Right renal pelvis (tissue), 4 donors: ENCODE measurements at places on chromosomes 3 and 15. TPM values are rescaled to one million over a fixed set of nuclear protein-coding genes. Genes with fewer than 3 reads are reported as not detected.

DNA sequence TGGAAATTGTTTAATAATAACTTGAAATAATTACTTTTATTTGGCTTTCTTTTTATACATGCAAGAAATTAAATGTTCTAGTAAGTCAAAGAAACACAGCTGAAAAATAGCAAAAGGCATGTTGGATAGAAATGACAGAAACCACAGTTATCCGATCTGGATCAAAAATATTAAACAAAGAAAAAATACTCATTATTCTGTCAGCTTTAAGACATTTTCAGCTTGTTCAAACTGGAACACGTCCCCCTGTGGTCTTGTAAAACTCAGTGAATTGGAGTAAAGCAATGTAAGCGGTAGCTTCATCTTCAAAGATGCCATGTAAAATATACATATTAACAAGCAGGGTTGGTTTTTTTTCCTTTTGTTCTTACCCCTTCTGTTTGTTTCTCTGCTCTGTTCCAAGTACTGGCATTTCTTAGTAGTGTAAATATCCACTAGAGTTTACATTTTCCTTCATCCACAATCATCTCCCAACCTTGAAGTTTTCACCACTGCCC lies 223.4 kb downstream of the IGSF11 start:
- no peak for DNase-seq

GRCh38 chr3:142498397-142499180 lies 50.8 kb upstream of the XRN1 start:
- DNase-seq: no peak

DNA sequence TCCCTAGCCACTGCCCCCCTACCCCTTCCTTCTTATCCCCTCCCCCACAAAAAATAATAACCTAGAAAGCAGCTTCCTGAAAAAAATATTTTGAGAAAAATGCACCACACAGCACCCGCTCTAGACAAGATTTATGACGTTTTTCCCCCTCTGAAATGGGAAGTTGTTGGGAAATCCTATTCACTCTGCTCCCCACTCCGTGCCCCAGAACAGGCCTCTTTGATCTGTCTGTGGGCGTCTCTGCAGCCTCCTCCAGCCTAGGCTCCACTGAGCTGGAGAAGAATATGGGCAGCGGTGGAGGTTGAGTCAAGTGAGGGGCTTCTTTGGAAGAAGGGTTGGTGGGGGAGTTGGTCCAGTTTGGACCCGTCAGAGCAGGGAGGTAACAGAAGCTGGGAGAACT lies 28.5 kb upstream of the POLG start:
- DNase-seq: no peak

- no peak for DNase-seq
Measured at GRCh38 chr3:187022403-187023029, 92.2 kb downstream of the ST6GAL1 start.

DNA sequence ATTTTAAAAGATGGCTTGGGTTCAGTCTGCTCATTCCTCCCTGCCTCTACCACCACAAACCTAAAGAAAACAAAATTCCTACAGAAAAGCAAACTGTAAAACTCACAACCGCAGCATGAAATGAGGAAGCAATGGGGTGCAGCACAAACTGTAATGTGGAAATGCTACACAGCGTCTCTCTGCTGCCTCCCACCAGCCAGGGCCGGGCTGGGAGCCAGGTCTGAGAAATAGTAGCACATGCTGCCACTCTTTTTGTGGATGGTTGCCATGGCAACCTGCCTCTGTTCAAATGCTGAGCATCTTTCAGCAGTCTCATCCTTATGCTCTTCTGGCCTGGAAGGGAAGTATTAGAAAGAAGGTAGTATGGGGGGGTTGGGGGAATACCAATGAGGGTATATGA lies 55.4 kb downstream of the EOMES start:
- no peak for DNase-seq

DNA sequence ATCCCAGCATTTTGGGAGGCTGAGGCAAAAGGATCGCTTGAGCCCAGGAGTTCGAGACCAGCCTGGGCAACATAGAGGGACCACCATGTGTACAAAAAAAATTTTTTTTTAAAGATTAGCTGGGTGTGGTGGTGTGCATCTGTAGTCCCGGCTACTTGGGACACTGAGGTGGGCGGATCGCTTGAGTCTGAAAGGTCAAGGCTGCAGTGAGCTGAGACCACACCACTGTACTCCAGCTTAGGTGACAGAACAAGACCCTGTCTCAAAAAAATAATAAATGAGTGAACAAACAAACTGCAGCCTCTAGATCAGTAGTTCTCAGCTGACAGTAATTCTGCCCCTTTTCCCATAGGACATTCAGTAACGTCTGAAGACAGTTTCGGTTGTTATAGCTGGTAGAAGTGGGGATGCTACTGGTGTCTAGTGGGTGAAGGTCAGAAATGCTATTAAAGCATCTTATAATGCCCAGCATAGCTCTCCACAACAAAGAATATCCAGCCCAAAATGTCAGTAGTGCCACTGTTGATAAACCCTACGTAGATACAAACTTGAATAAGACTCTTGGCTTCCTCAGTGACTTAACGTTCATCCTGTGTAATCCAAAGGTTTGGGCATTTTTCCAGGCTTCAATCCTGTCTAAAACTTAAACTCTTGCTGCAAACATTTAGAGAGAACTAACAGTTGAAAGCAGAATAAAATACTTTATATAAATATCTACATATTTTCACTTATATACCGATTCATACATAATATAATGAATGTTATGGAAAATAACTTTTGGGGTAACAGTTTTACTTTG lies 10.6 kb downstream of the SMC4 start:
- DNase-seq: no peak

DNA sequence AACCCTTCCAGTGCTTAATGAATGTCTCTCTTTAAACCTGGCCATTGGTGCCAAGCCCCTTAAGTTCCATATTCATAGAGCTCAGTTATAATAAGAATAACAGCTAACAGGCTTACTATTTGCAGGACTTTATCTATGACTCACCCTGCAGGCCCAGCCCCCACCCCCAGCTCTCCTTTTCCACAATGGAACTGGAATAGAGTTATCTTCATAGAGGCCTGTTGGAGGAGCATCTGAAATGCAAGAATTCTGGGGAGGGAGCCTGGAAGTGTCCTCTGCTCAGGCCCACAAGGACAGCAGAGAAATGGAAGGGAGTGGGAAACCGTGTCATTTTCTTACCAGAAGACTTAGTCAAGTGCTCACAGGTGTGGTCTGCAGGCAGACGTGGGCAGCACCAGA lies 52.8 kb downstream of the SEMA5B start:
- DNase-seq: no peak

DNA sequence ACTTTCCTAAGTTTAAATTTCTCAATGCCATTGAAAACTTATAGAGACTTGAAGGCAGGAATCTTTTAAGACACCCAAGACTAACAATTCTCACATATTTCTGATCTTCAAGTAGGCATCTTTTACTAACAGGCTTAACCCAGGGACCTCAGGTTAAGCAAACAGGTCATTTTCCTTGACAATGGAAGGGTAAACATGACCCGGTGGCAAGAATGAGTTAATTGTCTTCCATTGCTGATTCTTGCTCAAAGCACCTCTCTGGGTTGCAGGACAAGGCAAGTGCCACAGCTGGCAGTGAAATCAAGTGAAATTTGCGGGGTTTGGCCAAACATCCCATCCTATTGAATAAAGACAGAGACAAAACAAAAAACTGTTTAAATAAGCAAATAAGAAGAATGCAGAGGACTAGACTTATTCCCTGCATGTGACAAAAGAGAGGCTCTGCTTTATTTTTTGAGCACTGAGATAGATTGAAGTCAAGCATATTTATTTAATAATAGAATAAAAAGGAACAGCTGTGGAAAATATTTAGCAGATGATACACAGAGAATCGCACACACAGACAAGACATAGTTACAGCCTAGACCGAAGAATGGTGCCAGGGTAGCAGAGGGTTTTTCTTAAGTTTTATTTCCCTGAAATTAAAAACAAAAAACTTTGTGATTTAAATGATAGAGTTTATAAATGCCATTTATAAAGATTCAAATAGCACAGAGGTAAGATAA lies 56.0 kb upstream of the MITF start:
- DNase-seq: no peak

- DNase-seq: no peak
Measured at GRCh38 chr3:38587548-38588131, 61.8 kb downstream of the SCN5A start.

GRCh38 chr3:42149532-42149931 lies 58.4 kb downstream of the TRAK1 start:
- no peak for DNase-seq

- no peak for DNase-seq
Measured at GRCh38 chr15:91853511-91853947, at the start of gene SLCO3A1. Gene SLCO3A1 (plus strand): TSS chr15:91853708.

DNA sequence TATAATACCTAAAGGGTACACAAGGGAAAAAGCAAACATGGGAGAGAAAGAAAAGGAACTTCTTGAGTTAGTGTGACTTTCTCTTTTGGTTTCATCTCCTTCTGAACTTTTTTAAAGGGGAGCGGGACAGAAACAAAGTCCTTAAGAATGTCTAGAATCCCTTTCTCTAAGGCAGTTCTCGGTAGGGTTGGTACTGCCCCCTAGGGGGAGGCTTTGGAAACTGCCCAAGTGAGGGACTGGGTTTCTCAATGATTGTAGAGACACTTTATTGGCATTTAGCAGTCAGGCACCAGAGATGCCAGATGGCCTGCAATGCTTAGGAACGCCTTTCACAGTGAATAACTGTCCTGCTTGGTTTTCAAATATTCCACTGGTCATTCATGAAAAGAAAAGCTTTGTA lies 172.7 kb downstream of the WDR72 start:
- no peak for DNase-seq

- DNase-seq: no peak
Measured at GRCh38 chr3:116059421-116060096, 385.7 kb downstream of the LSAMP start.

- no peak for DNase-seq
Measured at GRCh38 chr3:20054549-20054987, 14.3 kb downstream of the KAT2B start.

DNA sequence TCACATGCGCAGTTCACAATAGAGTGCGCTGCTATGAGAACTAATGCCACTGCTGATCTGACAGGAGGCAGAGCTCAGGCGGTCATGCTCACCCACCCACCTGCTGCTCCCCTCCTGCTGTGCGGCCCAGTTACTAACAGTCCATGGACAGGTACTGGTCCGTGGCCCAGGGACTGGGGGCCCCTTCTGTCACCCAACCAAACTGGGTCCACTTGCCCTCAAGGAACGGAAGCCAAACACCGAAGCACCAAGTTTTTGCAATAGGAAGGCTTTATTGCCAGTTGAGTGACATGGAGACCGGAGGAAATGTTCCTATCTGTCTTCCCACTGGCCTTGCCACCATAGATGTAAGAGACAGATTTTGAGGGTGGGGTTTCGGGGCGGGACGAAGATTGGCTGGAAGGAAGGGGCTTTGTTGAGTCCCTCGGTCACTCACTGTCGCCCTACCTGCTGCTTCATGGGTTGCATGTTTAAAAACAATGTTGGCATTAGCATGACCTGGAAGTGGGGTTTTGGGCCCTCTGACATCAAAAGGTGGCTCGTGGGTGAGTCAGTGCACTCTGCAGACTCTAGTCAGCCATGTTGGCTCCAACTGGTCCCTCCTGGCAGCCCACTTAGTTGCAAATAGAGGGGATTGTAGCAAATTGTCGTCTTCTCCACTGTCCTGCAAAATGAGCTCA lies 141.0 kb downstream of the TJP1 start:
- DNase-seq: no peak

- DNase-seq: no peak
Measured at GRCh38 chr3:81550415-81550814, 211.0 kb downstream of the GBE1 start.

DNA sequence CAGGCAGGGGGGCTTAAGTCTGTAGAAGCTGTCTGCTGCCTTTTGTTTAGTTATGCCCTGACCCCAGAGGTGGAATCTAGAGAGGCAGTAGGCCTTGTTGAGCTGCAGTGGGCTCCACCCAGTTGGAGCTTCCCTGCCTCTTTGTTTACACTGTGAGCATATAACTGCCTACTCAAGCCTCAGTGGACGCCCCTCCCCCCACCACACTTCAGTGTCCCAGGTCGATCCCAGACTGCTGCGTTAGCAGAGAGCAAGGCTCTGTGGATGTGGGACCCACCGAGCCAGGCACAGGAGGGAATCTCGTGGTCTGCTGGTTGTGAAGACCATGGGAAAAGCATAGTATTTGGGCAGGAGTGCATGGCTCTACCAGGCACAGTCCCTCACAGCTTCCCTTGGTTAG lies 446.8 kb upstream of the RARB start:
- DNase-seq: no peak

DNA sequence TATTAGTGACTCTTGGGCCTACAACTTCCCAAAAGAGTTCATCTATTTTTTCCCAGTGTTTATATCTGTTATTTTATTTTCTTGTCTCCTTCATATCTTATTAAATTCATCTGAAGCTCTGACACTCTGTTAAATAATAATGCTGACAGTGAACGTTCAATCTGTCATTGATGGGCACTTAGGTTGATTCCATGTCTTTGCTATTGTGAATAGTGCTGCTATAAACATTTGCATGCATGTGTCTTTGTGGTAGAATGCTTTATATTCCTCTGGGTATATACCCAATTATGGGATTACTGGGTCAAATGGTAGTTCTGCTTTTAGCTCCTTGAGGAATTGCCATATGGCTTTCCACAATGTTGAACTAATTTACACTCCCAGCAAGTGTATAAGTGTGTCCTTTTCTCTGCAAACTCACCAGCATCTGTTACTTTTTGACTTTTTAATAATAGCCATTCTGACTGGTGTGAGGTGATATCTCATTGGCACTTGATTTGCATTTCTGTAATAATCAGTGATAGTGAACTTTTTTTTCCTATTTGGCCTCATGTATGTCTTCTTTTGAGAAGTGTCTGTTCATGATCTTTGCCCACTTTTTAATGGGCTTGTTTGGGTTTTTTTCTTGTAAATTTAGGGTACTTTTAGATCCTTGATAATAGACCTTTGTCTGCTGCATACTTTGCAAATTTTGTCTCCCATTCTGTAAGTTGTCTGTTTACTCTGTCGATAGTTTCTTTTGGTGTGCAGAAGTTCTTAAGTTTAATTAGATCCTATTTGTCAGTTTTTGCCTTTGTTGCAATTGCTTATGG lies 122.5 kb downstream of the LEKR1 start:
- DNase-seq: no peak

Gene ESYT3
- 1.1 TPM for polyA plus RNA-seq

Gene SLC12A8
- 6.0 TPM for polyA plus RNA-seq

Gene NR1I2
- 0.87 TPM for polyA plus RNA-seq

Gene ZNF860
- 2.8 TPM for polyA plus RNA-seq

Gene STARD5
- polyA plus RNA-seq: 3.9 TPM

Gene VIPR1
- polyA plus RNA-seq: 2.5 TPM

Gene ASB14
- 0.51 TPM for polyA plus RNA-seq

Gene SATB1
- polyA plus RNA-seq: 47.8 TPM

Gene SERPINI1
- 67.1 TPM for polyA plus RNA-seq
